ENCODE measurements at places on chromosomes 13 and 19.
A peak's percentile ranks its signal among the peaks of the same experiment; 100 is the strongest.

DNA sequence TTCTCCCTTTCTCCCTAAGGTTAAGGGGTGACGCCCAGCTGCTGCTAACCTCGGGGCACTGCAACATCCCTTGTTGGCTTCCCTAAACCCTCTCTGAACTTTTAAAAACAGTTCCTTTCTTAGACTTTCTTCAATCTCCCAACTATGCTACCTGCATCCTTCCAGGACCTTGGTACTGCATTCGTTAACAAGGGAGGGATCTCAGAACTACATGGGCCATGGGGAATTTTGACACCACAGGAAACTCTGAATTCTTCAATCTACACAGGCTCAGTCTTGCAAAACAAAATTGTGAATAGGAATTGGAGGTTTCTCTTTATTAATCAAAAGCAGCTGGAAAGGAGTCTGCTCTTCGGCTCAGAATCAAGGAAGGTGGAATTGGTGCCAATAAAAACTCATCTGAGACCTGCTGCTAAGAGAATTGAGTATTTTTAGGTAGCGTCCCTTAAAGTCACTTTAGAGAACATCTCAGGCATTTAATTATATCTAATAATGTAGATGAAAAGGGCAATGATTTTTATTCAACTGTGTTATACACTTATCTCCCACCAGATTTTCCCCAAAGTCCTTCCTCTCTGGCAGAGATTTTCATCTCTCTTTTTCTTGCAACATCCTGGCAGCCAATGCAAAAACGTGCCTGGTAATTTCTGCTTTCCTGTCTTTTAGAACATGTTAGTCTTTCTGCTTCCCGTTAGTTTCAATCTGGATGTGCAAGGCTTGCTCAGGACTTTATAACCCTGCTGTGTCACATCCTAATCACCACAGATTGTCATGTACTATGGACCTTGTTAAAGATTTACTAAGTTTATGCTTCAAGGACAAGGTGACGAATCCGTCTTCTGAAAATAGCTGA lies 69.1 kb upstream of the SLC15A1 start:
- DNase-seq: no peak

GRCh38 chr19:1106841-1107660 lies 3.3 kb downstream of the GPX4 start:
- no peak for DNase-seq

GRCh38 chr19:9881720-9882119 lies 46.6 kb downstream of the PIN1 start:
- DNase-seq: no peak

GRCh38 chr13:21973437-21974125 lies 302.7 kb downstream of the FGF9 start:
- DNase-seq: no peak

DNA sequence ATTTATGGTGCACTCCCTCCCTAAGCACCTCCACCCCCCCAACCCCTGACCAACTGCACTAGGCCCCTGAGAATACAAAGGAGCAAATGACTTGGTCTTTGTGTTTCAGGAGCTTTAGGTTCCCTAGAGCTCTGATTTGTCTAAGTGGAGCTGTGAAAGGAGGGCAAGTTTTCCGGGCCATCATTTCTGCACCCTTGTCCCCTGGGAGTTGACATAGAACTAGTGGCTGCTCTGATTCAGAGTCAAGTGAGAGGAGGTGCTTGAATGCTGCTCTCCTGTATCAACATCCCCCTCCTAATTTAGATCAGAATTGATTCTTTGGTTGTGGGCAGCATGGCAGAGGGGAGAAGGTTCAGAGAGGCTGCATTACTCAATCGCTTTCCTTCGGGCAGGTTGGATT lies 391.6 kb downstream of the KCNRG start:
- DNase-seq: no peak

DNA sequence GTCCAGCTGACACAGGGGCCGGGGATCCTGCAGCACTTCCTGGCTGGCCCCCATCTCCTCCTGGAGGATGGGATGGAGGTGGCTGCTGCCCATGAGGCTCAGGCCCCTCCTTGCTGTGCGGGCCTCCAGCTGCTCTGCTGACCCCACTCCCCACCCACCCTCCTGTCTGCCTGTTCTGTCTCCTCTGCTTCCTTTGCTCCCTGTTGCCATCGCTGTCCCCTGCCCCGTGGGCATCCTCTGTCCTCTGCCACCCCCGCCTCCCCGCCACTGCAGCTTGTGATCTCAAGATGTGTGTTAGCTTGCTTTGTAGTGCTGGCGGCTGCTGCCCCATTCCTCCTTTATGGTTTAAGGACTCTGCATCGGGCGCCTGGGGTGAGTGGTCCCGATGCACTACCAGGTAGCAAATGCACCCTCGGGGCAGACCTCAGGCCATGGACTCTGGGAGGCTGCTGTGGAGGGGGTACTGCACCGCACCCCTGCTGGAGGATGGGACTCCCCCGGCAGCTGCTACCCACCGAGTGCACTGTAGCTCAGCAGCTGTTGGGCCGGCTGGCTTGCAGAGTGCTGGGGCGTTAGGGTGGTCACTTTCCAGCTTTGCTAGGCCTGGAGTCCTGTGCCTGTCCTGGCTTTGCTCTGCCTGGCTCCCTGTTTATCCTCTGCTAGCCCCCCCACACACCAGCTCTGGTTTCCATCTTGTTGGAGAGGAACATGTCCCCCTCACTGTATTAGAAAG lies 15.8 kb upstream of the C19orf33 start:
- no peak for DNase-seq

GRCh38 chr13:84362777-84363176 lies 480.5 kb upstream of the SLITRK1 start:
- DNase-seq: no peak

GRCh38 chr13:27920677-27921420 lies 1.0 kb downstream of the PDX1 start:
- no peak for DNase-seq

DNA sequence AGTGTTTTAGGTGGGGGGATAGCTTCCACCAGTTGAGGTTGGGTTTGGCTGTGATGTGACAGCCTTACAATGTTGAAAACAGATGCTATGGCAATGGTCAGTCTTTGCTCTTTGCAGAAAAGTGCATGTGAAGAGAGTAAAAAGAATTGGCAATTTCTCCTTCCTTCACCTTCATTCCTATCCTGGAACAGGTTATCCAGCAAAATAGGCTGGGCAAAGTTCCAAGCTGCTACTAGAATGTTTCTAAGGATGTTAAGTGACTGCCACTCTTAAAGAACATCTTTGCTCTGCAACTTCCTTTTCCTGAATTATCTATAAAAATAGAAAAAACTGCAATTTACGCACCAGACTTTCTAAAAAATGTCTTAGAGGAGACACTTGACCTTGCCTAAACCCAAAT lies 50.1 kb upstream of the MYCBP2 start:
- DNase-seq: no peak

DNA sequence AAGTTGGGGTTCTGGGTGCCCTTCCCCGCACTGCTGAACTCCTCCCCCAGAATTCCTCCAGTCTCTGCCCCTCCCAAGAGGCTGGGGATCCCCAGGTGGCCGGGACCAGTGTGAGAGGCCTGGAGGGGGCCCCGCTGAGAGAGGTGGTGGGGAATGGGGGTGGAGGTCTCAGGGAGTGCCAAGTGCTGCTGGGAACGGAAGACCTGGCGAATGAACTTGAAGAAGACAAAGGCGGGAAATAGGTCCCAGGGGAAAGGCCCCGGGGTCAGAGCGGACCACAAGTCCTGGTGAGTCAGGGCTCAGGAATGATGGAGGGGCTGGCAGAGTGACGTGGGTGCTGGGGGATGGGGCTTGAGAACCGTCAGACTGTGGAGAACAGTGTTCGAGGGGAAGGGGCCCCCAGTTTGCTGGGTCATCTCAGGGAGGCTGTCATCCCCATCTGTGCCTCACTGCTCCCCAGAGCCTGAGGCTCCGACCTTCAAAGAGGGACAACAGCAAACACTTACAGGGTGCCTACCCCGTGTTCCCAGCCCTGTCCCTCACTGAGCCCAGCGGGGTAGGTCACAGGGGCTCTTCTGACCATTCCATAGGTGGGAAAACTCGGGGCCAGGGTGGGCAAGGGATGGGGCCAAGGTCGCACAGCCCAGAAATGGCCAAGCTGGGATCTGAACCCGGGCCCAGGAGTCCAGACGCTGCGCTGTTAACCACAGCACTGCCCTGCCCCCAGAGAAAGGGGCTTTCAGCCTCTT lies 16.0 kb upstream of the SEMA6B start:
- no peak for DNase-seq

DNA sequence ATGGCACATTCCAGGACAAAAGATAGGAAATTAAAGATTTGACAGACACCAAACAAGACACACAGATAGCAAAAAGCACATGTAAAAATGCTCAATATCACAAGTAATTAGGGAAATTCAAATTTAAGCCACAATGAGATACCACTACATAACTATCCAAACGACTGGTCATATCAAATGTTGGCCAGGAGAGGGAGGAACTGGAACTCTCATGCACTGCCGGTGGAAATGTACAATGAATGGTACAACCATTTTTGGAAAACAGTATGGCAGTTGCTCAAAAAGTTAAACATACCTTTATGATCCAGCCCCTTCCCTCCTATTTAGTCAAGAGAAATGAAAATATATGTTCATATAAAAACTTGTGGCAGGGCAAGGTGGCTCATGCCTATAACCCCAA lies 36.8 kb upstream of the CYP2S1 start:
- DNase-seq: no peak

DNA sequence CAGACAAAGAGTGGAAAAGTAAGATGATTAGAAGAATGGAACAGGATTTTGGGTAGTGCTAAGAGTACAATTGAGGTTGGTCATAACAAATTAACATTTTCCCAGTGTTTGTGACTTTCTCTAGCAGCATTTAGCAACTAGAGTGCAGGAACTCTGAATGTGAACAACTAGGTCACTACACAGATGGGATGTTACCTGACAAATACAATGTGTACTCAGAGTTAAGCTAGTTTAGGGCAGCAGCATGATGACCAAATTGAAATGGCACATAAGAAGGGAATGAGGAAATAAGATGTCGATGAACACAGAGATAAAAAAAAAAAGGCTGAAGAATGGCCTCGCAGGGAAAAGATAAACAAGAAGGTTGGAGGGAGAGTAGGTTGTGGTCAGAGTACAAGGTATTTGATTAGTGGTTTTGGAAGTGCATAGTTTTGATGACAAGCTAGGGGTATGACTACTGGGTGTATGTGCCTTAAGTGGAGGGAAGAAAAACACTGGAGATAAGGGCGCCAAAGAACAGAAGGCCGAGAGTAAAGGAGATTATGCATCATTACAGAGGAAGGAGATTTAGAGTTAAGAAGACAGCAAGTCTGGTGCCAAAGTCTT lies 381.1 kb downstream of the FGF14 start:
- no peak for DNase-seq

DNA sequence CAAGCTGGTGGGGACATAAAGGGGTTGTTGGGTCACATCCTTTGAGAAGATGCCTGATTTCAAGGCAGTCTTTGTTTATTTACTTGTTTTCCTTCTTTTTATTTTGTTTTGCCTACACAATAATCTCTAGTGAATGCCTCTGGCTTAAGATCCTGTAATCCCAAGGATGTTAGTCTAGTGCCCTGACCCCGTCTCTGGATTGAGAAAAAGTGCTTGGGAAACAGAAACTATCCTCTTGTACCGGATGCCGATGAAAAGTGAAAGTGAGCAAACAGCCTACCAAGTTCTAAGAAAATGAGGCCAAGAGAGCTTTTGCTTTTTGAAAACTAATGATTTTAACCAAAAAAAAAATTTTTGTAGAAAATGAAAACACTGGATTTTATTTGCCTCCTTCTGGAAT lies 42.1 kb upstream of the C1QTNF9 start:
- DNase-seq: no peak

DNA sequence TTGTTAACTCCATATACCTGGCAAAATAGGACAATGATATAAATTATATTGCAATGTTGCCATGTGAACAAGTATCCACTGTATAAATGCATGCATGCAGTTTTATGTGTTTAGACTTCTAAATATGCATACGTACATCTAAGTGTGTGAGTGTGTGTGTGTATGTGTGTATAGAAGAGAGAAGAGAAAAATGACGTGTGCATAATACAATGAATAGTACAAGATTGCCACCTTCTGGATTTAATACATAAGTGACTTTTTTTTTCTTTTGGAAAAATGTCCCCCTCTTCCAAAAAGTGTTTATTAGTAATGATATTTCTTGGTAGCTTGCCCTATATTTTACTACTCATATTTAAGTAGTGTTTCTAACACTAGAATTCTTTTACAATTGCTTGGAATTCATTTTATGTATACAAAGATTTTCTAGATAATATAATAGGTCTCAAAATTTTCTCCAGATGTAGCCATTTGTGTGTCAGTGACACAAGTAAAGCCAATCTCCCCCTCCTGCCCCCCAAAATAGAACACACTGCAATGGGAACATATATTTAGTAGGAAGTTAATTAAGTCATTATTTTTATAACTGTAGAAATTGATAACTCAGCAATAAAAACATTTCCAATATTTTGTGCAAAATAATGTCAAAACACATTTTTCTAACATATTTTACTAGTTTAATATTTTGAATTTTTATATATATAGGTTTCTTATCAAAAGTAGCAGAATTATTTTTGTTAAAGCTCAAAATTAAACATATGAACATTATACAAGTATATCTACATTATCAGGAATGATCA lies 783.3 kb upstream of the ATXN8OS start:
- DNase-seq: no peak

DNA sequence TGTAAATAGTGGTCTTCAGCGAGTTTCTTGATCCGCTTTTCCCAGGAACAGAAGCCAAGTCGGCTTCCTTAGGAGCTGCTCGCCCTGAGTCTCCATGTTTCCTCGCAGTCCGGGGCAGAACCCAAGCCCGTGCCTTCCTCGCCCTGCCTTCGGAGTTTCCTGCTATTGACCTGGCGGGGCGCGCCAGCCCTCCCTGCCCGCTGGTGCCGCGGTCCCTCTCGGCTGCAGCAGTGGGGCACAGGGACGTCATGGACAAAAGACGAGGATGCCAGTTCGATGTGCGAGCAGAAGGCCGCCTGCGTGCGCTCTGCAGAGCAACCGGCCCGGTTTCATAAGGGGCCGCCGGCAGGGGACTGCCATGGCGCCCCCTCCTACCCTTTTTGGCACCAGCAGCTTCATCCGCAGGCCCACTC lies 156.6 kb downstream of the TM9SF2 start:
- DNase-seq: peak; percentile 21

DNA sequence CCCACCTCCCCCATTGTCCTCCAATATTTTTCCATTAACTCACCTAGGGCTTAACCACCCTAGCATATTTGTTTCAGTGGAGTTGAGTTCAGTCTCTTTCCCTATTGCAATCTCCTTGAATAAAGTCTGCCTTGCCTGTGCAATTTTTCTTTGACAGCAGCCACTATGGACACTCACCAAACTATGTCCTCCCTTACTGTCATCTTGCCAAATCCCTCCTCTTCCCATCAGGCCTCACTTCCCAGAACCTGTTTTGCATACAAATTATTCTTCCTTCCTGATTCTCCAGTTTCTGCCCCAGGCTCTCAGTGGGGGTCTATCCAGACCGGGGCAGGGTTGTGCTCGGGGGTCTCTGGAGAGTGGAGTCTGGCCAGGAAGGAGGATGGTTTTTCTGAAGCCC lies 2.2 kb upstream of the LYPD5 start:
- no peak for DNase-seq
